CD4-positive, CD25-positive, alpha-beta regulatory T cell (primary cell): ENCODE measurements at places on chromosomes 5 and 9. TPM values are rescaled to one million over a fixed set of nuclear protein-coding genes. Genes with fewer than 3 reads are reported as not detected.

DNA sequence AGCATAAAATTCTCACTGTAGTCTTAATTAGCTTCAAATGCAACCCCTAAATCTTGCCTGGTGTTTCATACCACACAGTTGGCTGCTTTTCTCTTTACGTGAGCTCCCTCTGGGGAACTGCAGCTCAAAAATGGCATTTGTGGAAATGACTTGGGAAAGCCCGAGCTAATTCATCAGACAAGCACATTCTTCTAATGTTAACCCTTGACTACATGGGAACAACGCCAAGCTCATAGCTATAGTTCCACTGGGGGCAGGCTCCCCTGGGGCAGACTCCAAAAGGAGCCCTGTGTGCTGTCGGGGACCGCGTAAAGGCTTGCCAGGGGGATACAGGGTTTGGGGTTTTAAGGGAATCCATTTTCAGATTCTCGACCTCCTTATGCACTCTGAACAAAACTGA is 301.4 kb upstream of the DAP start:
- DNase-seq: no peak

- DNase-seq: no peak
Measured at GRCh38 chr5:124888622-124889485, 142.4 kb upstream of the ZNF608 start.

- no peak for DNase-seq
Measured at GRCh38 chr5:126847456-126847820, 70.5 kb downstream of the LMNB1 start.

GRCh38 chr5:170353011-170353761 is 36.0 kb downstream of the KCNMB1 start:
- no peak for DNase-seq

- DNase-seq: no peak
Measured at GRCh38 chr5:3509290-3509689, 86.3 kb upstream of the IRX1 start.

- DNase-seq: no peak
Measured at GRCh38 chr5:2742921-2743679, 8.4 kb downstream of the IRX2 start.

DNA sequence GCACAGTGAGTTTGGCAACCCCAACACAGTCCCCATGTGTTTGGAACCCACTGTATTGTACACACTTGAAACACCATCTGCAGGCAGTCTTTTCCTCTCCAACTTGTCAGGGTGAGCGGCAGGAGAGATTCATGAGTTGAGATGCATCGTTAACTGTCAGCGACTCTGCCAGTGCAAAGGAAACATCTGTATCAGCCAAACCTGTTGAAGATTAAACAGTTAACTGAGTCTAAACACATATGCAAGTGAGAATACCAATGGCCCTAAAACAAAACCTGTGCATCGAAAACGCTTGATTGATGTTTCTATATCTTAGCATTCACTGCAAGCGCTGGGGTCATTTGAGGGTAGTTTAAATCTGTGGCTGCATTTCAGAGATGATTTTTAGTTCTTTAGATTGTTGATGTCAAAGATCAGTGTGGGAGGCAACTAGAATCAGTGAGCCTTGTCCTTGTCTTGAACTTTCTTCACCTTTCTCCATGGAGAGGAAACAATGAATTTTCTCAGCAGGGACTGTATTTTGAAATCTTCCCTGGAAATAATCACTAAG is 41.3 kb upstream of the PAM start:
- no peak for DNase-seq

DNA sequence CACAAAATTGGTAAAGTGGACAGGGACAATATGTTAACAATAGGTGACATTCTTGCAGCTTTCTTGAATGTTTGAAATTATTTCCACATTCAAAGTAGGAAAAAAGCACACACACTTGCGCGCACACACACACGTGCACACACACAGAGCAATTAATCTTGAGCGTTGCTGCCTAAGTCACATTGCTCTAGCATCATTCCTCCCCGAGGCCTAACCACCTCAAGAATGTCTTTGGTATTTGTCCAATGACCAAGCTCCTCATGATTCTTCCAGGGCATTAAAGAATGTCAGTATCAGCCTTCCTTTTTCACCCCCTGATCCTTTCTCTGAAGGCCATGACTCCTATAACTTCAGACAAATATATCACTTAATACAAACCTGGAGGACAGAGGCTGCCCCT is 198.1 kb downstream of the NPR3 start:
- no peak for DNase-seq

- no peak for DNase-seq
Measured at GRCh38 chr9:81602887-81603680, 86.3 kb downstream of the TLE1 start.

- no peak for DNase-seq
Measured at GRCh38 chr9:6873857-6874256, 116.1 kb downstream of the KDM4C start.

DNA sequence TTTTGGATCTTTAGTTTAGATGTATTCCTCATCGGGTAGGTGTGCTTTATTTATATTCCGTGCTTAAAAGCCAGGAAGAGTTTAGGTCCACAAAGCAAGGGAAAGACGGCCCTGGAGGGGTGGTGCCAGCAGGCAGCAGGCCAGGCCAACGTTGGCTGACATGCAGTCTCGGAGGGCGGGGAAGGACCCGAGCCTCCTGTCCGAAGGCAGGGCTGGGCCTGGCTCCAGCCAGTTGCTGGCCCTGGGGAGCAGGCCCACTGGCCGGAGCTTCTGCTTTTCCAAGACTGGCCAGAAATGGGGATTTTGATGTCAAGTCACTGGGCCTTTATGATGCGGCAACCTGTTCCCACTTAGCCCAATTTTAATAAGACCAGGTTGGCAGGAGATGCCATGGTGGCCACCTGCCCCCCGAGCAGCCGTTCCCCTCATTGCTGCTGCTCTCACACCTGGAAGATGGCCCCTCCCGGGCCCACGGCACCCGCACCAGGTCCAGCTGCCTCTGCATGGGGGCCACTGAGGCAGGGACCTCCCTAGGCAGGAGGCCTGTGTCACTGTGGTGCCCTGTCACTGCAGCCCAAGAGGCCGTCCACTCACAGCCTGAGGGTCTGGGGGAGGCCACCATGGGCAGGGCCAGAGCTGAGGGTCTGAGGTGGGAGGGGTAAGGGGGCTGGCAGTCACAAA is 23.2 kb downstream of the LPCAT1 start:
- no peak for DNase-seq

- no peak for DNase-seq
Measured at GRCh38 chr5:158409507-158409906, 550.6 kb upstream of the CLINT1 start.

DNA sequence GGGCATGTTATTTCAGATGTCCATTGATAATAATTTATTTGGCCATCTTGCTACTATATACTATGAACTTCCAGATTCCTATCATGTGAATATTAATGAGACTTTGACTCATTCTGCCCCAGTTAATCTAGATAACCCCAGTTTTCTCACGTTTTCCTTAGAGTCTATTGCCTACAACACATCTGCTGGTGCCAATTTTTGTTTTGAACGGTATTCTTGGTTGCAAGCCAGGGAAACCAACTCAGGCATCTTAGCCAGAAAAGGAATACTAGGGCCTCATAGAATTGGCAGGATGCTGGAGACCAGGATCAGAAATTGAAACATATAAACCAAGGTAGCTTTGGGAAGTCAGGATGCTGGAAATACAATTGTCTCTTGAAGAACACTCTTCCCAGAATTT is 28.0 kb upstream of the NPR3 start:
- no peak for DNase-seq

DNA sequence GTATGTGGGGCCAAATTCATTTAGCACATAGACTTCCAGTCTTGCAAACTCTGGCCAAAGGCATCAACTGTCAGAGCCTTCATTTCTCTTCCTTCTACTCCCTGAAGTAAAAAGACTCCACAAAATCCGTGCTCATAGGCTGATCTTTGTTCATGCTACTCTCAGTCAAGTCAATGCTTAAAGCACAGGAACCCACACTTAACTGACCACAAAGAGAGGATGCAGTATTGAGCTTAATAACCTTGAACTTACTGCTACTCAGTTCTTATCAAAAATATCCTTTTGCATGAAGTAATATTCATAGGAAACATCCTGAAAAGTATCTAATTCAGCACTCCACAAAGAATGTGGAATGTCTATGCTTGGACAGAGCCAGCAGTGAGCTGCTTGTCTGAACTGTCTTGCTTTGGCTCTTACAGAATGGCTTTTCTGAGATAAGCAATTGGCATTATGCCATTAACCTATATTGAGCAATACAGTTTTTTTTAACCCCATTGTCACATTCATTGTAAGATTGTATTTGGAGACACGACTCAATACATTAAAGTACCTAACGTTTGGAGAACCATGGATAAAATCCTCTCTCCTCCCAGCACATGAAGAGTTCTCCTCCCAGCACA is 21.7 kb downstream of the LPAR1 start:
- no peak for DNase-seq

DNA sequence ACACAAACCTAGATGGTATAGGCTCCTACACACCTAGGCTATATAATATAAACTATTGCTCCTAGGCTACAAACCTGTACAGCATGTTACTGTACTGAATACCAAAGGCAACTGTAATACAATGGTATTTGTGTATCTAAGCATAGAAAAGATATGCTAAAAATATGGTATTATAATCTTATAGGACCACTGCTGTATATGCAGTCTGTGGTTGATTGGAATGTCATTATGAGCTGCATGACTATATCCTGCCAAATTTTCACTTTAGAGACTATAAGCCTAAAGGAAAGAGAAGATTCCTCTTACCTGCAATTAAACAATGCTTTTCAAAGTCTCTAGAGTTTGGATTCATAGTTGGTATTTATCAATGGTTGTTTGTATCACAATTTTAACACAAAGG is 24.7 kb upstream of the ACOT12 start:
- DNase-seq: no peak

- DNase-seq: no peak
Measured at GRCh38 chr5:58834242-58835225, 251.7 kb downstream of the RAB3C start.

DNA sequence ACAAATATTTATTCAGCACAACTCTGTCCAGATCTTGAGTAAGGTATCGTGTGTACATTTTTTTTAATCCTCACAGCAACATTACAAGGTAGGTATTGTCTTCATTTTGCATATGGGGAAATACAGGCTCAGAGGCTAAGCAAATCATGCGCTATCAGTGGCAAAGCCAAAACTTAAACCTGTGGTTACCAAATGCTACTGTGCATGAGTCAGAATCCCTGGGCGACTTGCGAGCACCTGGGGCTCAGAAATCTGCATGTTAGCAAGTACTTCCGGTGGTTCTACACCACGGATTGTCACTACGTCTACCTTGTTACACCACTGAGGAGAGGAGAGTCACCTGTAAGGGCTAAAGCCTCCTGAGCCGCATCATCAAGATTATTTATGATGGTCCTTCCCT is 21.3 kb downstream of the C5orf58 start:
- peak; percentile 93 for DNase-seq

- DNase-seq: no peak
Measured at GRCh38 chr5:31194468-31194813, 955 bp downstream of the CDH6 start.

DNA sequence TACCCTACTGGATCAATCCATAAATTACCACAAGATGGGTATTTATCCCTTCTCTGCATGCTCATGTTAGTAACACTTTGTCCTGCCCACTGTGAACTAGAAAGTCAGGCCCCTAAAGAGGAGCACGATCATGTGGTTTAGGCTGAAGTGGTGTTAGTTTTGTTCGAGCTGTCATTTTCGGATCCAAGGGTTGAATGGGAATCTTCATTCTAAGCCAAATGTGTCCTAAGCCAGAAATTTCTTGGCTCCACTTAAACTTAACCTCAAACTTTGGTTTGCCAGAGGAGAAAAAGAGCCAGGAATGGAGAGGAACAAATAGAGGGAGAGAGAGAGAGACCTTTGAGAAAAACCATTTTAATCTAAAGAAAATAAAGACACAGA is 837.7 kb upstream of the ZNF608 start:
- DNase-seq: no peak

- no peak for DNase-seq
Measured at GRCh38 chr5:62263401-62263800, 42.6 kb upstream of the KIF2A start.

DNA sequence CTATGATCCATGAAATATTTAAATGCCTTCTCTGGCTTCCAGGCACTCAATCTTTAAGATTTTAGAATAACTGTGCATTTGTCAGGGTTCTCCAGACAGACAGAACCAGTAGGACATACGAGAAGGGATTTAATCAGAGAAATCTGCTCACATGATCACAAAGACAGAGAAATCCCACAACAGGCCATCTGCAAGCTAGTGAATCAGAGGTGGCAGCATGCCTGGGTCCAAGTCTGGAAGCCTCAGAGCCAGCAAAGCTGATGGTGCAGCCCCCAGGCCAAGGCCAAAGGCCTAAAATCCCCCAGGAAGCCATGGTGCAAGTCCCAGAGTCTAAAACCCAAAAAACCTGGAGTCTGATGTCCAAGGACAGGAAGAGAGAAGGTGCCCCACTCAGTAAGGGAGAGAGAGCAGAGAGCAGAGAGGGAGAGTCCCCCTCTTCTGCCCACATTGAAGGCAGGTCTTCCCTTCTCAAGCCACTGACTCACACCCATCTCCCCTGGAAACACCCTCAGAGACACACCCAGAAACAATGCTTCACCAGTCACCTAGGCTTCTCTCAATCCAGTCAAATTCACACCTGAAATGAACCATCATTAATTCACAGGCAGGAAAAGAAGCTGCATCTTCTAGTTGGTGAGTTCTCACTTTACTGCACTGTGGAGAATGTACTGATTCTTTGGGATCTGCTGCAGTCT is 48.7 kb downstream of the CAMSAP1 start:
- no peak for DNase-seq

DNA sequence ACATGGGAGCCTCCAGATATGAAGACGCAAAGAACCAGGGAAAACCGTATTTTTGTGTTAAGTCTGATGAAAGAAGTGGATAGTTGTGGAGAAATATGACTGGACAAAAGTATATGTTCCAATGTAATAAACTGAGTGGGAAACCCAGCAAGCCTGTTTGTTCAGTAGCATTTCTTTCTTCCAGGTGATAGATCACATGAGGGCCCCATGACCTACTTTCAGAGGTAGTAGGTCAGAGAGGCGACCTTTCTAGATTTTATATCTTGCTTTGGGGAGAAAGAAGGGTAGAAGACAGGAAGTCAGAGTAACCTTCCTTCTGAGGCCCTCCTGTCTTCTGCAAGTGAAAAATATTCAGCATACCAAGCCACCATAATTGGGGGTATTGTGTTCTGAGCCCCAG is 31.5 kb downstream of the CCDC171 start:
- DNase-seq: peak; percentile 13

- DNase-seq: no peak
Measured at GRCh38 chr5:137581776-137582175, 82.7 kb upstream of the SPOCK1 start.

- DNase-seq: no peak
Measured at GRCh38 chr5:6812800-6813731, 99.8 kb downstream of the TENT4A start.

- DNase-seq: no peak
Measured at GRCh38 chr5:44257653-44258365, 131.4 kb downstream of the FGF10 start.

- no peak for DNase-seq
Measured at GRCh38 chr9:33285502-33285901, 4.8 kb upstream of the NFX1 start.

Gene RPL37
- polyA plus RNA-seq: 1,921 TPM

Gene INSL6
- not detected for polyA plus RNA-seq

Gene CAMK2A
- not detected for polyA plus RNA-seq

Gene PCDHAC1
- polyA plus RNA-seq: not detected

Gene OR2V2
- not detected for polyA plus RNA-seq

Gene SPINK4
- not detected for polyA plus RNA-seq

Gene SHOC1
- polyA plus RNA-seq: not detected

Gene CD14
- 2.6 TPM for polyA plus RNA-seq

Gene SPINK13
- polyA plus RNA-seq: not detected

Gene OR1J4
- not detected for polyA plus RNA-seq

Gene ZNF883
- 0.70 TPM for polyA plus RNA-seq

Gene BARHL1
- polyA plus RNA-seq: not detected

Gene RNF208
- polyA plus RNA-seq: not detected

Gene ADAMTSL2
- not detected for polyA plus RNA-seq

Gene OMD
- polyA plus RNA-seq: not detected
